ENCODE measurements at places on chromosomes 6 and 20. TPM values are rescaled to one million over a fixed set of nuclear protein-coding genes. Genes with fewer than 3 reads are reported as not detected.

Gene ELOVL4
- total RNA-seq, result 9.0 TPM

GRCh38 chr6:157997893-157998608, 16.4 kb downstream of the SYNJ2 start:
- no peak for DNase-seq

GRCh38 chr6:33724102-33725023, 12.9 kb upstream of the UQCC2 start:
- DNase-seq, result no peak

GRCh38 chr6:24484657-24485323, 4.6 kb downstream of the GPLD1 start:
- peak; percentile 30 for DNase-seq

- peak; percentile 22 for DNase-seq
Observed at GRCh38 chr6:132259070-132259469, 142.2 kb downstream of the MOXD1 start.

Gene LTB
- 0.92 TPM for total RNA-seq

- no peak for DNase-seq
Observed at GRCh38 chr6:48893048-48893447, 570.0 kb downstream of the MMUT start.

DNA sequence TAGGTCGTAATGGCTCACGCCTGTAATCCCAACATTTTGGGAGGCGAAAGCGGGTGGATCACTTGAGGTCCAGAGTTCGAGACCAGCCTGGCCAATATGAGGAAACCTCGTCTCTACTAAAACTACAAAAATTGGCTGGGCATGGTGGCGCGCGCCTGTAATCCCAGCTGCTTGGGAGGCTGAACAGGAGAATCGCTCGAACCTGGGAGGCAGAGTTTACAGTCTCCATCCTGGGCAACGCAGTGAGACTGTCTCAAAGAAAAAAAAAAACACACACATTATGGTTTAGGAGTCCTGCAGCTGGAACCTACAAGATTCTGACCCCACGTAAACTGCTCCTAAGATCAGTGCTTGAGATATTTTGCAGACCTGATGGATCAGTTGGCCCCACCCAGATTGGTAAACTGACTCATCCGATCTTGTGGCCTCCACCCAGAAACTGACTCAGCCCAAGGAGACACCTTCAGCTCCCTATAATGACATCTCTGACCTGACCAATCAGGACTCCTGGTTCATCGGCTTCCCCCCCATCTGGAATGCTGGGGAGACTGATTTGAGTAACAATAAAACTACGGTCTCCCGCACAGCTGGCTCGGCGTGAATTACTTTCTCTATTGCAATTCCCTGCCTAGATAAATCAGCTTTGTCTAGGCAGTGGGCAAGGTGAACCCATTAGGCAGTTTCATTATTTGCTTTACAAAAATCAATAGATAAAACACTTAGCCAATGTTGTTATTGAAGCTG, 96.2 kb upstream of the BTN3A2 start:
- DNase-seq, result peak; percentile 72

- DNase-seq, result no peak
Observed at GRCh38 chr20:47501116-47501481, 588 bp upstream of the NCOA3 start.

- DNase-seq, result no peak
Observed at GRCh38 chr6:166443166-166443565, 60.4 kb upstream of the MPC1 start.

- no peak for DNase-seq
Observed at GRCh38 chr6:89116702-89117101, 1.2 kb downstream of the SRSF12 start.

GRCh38 chr20:31663838-31664695, 26.4 kb downstream of the COX4I2 start:
- no peak for DNase-seq

- no peak for DNase-seq
Observed at GRCh38 chr20:3163099-3164042, 3.7 kb upstream of the FASTKD5 start.

Gene PPARD
- total RNA-seq, result 18.6 TPM

Gene CD40
- 10.9 TPM for total RNA-seq

DNA sequence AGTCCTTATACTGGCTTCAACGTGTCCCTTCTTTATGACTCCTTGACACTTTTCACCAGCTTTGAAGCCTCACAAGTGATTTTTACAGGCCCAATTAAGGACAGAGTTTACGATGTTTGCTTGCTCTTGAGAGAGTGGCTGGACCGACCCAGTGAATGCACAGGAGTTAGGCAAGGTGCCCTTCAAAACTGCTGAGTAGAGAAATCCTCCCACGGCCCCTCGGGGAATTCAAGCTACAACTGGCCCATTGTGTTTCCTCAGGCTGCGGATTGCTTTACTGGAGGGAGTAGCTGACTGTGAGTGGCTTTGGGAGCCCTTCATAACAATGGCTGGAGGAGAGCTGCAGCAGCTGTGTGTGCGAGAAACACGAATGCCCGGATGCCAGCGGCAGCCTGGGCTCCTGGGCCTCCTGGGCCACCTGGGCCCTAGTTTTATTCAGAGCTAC, 50.0 kb downstream of the SGK1 start:
- DNase-seq, result peak; percentile 16

Gene NRN1
- total RNA-seq, result not detected

DNA sequence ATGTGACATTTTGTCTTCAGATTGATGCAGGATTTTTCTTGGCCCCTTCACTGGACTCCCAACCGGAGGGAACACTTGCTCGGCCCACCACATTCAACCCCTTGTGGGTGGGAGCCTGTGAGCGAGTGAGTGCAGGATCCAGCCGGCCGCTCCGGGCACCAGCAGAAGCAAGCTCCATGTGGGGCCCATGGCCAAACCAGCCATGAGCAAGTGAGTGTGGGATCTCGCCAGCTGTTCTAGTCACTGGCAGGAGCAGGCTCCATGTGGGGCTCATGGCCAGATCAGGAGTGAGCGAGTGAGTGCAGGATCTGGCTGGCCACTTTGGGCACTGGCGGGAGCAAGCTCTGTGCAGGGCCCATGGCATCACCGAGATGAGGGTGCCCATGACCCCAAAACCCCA, 42.6 kb downstream of the OSTM1 start:
- no peak for DNase-seq

Gene TTK
- 38.8 TPM for total RNA-seq

DNA sequence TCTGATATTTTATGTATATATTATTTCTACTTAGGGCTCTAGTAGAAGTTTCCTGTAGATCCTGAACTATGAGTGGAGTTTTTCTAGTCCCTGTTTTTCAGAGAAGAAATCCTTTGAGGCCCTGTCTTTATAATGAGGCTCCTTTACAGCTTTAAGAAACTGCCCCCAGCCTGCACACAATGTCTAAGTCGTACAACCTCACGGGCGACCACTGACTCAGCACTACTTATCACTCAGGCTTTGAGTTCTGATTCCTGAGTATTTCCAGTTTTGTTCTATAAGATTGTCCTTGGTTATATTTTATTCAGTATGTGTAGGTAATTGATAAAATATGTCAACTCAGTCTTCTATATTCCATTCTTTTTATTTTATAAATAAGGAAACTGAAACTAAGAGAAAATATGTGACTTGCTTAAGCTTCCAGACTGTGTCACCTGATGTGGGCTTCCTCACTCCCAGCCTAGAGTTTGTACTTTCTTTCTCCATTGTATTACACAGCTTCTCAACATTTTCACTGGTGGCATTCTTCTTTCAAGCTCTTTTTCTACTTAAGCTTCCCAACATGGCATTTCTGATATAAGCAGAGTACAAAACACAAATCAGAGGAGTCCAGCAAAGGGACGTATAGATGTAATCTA, 167.0 kb downstream of the TBX18 start:
- DNase-seq, result no peak

GRCh38 chr6:125717120-125717731, 32.2 kb upstream of the HEY2 start:
- DNase-seq, result no peak

Gene ZNF334
- 3.7 TPM for total RNA-seq

DNA sequence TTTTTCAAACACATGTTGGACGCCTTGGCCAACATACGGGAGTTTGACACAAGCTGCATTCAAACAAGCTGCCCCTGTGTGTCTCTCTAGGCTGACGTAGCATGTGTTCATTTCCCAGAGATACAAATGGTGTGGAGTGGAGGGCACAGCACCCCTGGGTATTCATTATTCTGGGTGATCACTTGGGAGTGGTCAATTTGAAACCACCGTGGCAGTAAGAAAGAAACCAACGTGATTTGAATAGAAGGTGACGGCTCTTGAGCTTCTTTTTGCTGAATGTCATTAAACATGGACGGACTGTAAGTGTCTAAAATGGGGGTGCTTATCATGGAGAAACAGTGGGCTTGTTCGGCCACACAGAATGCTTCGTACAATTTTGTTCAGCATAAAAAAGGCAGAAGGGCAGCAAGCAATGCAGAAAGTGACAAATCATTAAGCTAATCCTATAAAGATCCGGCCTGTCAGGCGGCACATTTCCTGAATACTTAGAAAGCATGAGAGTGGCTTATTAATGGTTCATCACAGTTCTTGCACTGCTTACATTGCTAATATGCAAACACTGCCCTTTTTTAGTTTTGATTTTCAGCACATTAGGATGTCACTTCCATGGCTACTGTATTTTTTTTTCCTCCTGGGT, 1261.9 kb upstream of the CITED2 start:
- DNase-seq, result no peak

DNA sequence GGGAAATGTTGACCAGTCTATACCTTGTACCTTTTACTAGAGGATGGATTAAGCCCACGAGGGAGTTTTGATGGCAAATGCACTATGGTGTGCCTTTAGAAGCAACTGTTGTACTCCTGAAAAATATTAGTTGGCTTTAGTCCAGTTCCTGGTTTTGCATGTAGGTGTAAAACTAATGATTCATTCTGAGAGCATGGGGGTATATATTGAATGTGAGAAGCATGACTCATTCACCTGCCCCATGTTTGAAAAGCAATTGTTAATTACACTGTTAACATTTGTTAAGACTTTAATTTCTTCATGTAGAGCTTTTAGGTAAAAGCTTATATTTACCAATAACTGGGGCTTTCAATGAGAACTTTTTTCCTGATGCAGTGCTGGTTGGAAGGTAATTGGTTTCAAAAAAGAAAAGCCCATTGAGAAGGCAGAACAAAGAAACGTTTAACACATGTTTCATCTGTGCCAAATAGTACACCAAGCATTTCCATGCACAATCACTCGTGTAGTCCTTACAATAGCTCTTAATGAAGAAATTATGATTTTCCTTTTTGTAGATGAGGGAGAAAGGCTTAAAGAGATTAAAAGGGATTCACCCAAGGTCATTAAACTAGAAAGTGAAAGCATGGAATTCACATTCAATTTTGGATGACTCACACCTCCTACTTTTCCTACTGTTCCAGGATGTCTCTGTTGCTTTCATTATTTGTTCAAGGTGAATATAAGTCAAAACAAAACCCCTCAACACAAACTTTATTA, 134.1 kb downstream of the CCDC170 start:
- peak; percentile 57 for DNase-seq

Gene AP5S1
- 11.9 TPM for total RNA-seq

Gene MOXD1
- total RNA-seq, result 4.0 TPM

- no peak for DNase-seq
Observed at GRCh38 chr20:42046371-42047085, 428.4 kb upstream of the CHD6 start.

DNA sequence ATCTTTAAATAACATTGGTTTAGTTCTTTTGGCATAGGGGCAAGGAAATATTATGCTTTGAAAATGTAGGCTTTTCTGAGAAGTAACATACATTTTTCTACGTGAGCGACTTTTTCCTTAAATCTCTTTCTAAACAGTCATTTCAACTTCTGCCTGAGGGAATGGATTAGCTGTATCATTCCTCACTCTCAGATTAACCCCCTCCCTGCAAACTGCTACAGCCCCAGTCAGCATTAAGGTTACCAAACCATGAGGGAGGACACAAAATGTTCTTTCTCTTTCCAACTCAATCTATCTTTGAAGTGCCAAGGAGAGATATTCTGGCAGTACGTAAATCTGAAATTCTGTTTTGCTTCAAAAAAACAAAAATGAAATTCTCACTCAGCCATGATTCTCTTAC, 231.3 kb upstream of the FLRT3 start:
- DNase-seq, result no peak

Gene TRIM15
- total RNA-seq, result not detected

DNA sequence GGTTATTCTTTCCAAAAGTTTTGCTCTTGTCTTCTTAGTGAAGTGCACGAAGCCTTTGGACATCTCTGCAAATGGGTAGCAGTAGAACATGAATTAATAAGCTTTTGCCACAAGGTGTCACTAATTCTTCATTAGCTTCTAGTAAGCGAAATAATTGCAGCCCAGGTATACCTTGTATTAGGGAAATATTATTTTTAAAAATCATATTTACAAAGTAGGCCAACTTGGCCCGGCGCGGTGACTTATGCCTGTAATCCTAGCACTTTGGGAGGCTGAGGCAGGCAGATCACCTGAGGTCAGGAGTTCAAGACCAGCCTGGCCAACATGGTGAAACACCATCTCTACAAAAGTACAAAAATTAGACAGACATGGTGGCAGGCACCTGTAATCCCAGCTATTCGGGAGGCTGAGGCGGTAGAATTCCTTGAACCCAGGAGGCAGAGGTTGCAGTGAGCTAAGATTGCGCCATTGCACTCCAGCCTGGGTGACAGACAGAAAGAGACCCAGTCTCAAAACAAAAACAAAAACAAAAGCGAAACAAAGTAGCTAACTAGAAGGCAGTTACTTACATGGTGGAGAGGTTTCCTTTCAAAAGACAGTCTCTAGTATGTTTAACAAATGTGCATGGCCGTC, 8.8 kb upstream of the RSPH3 start:
- DNase-seq, result no peak

DNA sequence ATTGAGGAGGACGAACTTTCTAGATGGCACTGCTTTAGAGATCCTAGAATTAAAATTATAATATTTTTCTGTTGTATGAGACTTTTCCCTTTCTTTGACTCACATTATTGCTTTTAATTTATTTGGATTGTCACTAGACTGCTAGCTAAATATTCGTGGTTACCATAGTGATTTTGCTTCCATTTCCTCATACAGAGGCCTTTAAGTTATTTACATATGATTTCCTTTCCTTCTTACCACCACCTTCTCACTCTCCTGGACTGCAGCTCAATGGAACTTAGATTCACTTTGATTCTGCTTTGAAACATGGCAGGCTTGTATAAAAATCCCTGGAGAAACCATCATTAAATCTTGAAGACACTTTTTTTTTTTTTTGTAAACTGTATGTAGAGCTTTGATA, 222.9 kb downstream of the LAMA2 start:
- DNase-seq, result no peak

GRCh38 chr6:2465336-2465735, 219.9 kb upstream of the GMDS start:
- no peak for DNase-seq

DNA sequence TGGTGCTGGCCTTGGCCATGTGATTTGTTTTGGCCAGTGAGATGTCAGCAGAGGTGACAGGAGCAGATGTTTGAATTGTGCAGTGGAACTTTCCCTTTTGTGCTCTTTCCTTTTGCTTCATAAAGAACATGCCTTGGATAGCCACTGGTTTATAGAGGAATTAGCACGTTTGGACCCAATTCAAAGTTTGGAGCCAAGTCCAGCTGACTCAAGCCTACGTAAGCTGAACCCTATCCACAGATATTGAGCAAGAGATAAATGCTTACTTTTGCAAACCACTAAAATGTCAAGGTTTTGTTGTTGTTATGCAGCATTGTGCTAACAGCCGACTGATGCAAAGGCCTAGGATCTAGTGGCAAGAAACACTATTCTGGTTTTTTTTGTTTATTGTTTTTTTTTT, 230.9 kb upstream of the CITED2 start:
- DNase-seq, result peak; percentile 15

- DNase-seq, result no peak
Observed at GRCh38 chr6:158016571-158017383, 35.1 kb downstream of the SYNJ2 start.

Gene BACH2
- total RNA-seq, result 1.4 TPM

Gene CYP39A1
- total RNA-seq, result 1.3 TPM

- DNase-seq, result peak; percentile 79
Observed at GRCh38 chr6:16947375-16948015, 154.4 kb upstream of the STMND1 start.
